Activated T-cell treated with anti-CD3 and anti-CD28 coated beads, Interleukin-2, amount 50 U/mL, for 72 hours (primary cell): ENCODE measurements at places on chromosomes 1 and 21. TPM values are rescaled to one million over a fixed set of nuclear protein-coding genes. Genes with fewer than 3 reads are reported as not detected.

SPATA46 gene
- not detected for total RNA-seq

CD53 gene
- total RNA-seq = 249 TPM

OR6K3 gene
- not detected for total RNA-seq

LACTBL1 gene
- total RNA-seq = not detected

NTRK1 gene
- total RNA-seq = 21.4 TPM

MAN1C1 gene
- total RNA-seq = 13.3 TPM

GUCA2B gene
- not detected for total RNA-seq

OR2T35 gene
- not detected for total RNA-seq

PROK1 gene
- total RNA-seq = 0.17 TPM

SLC30A10 gene
- not detected for total RNA-seq

ERICH3 gene
- total RNA-seq = not detected

HSD3B2 gene
- total RNA-seq = not detected

LGR6 gene
- total RNA-seq = 0.22 TPM

VHLL gene
- 0.91 TPM for total RNA-seq

TNFRSF8 gene
- 63.5 TPM for total RNA-seq

TFF2 gene
- not detected for total RNA-seq

IVL gene
- not detected for total RNA-seq

PPFIA4 gene
- total RNA-seq = 18.8 TPM

COL8A2 gene
- total RNA-seq = 0.09 TPM

HMGCS2 gene
- total RNA-seq = not detected

FABP3 gene
- not detected for total RNA-seq

C4BPA gene
- not detected for total RNA-seq

MMEL1 gene
- total RNA-seq = 1.9 TPM

SAMD11 gene
- 0.17 TPM for total RNA-seq

GALNT2 gene
- 67.6 TPM for total RNA-seq

SLC35F3 gene
- total RNA-seq = 0.24 TPM

NBPF19 gene
- total RNA-seq = 26.9 TPM

S100A7 gene
- not detected for total RNA-seq

ATP6V0B gene
- total RNA-seq = 98.0 TPM

ZNF697 gene
- 0.32 TPM for total RNA-seq

LRRIQ3 gene
- 2.3 TPM for total RNA-seq

GPR157 gene
- 5.9 TPM for total RNA-seq
